ENCODE measurements at places on chromosomes 6 and 20.

DNA sequence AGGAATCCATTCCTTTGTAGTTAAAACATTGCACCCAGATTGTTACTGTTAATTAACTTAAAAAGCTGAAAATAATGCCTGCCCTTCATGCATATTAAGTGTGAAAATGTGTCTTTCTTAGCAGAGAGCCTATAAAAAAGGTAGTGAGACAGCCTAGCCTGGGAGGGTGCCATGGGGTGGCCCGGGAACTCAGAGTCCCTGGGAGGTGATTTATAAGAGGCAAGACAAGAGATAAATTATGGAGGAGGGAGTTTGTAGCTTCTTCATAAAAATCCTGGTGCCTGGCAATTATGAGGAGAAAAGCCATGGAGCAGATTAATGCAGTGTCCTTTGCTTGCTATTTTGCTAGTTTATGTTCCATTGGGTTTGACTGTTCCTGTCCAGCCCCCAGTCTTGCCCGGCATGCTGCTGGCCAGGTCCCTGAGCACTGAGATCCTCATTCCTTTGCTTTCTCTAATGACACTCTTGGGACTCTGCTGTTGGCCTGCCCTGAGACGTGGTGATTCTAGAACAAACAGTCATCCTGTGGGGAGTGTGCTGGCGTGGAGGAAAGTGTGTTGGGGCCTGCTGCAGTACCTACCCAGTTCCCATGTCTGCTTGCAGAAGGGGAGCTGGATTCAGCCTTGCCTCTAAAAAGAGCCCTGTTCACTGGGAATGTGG lies 4.2 kb downstream of the MLN start:
- DNase-seq, result no peak

DNA sequence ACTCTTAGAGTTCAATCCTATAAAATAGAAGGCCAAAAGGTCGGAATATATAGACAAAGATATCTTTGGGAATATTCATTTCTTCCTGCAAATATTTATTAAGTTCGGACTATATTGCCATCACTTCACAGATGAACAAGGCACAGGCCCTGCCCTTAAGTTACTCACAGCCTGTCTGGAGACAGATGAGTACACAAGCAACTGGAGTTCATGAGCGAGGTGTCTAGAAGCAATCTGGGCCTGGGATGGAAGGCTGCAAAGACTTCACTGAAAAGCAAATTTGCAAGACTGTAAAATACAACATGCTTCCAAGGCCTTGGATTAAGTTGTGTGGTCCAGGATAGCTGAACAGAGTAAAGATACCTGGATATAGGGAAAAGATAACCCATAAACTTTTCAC lies 56.7 kb upstream of the CEP85L start:
- no peak for DNase-seq

DNA sequence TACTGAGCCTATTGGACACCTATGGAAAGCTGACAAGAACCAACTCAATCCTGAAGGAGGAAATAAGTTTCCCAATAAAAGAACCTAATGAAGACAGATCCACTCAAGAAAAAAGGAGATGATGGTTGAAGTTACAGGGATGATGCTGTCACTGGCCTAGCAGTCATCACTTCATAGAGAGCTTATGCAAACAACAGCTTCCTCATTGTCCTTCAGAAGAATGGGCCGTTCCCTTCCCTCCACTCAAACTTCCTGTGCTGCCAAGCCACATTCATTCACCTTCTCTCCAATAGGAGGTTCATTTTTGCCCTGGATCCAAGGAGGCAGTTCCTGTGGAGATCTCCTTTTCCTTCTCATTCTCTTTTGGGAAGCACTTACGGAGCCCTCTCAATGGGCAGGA lies 13.8 kb upstream of the PM20D2 start:
- DNase-seq, result no peak

DNA sequence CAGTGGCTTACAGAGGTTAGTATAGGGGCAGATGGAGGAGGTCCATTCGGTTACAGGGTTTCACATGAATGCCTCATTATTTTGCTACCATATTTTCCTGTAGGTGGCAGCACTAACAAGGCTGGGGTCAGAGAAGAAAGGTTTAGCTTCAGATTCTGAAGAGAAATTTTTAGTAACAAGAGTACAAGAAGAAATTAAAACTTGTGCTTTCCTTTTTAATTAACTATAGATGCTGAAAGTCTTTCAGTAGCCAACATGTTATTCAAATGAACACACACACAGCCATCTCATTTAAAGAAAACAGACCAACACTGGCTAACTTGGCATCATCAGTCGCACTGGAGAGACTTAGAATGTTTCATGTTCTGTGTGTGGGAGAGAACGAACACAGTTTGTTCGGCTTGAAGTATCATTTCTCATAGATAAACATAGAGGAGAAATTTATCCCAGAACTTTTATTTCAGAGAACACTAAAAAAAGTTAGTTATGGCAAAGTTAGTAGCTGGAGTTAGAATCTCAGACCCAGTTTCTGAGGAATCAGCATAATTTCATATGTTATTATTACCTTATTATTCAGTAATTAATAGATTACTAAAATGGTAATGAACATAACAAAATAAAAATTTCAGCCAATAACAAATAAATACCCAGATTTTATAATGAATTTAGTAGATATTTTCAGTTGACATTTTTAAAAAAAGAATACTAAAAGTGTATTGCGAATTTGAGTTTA lies 314.0 kb upstream of the RSPO3 start:
- DNase-seq, result no peak

DNA sequence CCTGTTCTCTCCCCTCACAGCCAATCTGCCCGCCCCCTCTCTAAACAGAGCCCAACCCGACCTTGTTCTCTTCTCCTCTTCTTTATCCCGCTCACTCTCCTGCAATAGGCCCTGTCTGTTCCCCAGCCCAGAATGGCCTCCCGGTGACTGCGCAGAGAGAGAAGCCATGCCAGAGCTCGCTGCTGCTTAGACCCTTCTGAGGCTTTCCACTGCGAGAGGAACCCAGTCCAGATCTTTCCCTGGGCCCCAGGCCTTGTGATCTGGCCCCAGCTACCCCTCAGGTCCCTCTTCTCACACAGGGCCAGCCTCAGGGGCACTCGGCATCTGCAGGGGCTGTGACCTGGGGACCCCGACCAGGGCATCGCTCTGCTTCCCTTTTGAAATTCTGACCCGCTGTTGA lies 58.1 kb downstream of the TMEM242 start:
- no peak for DNase-seq

GRCh38 chr6:23448281-23448680 lies 677.7 kb upstream of the NRSN1 start:
- no peak for DNase-seq

DNA sequence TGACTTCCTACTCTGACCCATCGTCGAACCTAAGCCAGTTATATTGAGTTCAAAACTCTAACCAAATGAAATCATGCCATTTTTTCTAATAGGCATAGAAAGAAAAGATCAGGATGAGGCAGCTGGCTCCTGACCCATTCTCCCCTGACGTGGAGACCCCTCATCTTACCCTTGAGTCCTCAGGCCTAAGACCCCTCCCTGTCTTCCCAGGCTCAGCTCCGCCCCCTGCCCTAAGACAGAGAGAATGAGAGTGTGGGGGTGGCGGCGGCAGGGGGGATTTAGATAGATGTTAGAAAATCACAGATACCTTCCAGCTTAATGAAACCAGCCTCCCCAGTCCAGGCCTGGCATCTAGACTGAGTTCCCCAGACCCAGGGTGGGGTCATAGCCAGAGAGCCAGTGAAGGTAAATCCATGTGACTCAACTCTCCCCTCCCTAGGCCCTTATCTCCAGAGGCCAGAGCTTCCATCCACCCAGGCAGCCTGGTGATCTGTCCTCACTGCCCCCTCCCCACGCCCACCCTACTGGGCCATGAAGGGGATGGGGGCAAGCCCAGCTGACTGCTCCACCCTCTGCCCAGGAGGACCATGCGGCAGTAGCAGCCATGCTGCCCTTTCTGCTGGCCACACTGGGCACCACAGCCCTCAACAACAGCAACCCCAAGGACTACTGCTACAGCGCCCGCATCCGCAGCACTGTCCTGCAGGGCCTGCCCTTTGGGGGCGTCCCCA lies 6.8 kb downstream of the TMEM63B start:
- peak; percentile 27 for DNase-seq

DNA sequence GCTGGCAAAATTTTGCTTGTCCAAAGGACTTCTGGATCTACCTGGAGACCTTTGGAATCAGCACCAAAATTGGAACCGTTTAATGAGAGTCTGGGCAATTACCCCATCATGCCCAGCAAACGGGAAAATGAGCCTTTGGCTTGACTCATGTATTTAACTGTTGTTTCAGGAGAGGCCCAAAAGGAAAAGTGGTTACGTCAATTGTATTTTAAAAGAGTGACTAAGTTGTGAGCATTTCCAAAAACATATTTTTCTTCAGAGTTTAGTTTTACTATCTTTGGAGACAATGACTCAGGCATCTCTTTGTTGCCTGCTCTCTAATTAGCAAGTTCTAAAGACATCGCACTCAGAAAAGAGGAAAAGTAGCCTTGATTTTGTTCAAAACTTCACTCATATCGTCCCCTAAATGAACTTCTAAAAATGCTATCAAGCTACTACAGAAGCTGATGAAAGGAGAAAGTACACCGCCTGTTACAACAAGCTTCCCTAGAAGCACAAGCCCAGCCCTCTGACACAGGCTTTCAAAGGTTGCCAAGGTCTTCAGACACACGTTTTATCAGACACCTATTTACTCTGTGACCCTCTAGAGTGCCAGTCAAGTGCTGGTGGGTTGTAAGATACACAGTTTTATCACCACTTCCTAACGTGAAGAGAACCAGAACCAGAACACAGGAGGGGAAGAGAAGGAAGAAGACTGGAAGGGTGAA lies 146.2 kb downstream of the TBX18 start:
- no peak for DNase-seq

GRCh38 chr6:23175391-23175790 lies 606.0 kb downstream of the HDGFL1 start:
- no peak for DNase-seq

GRCh38 chr6:139149383-139149782 lies 14.5 kb downstream of the HECA start:
- DNase-seq, result no peak

- no peak for DNase-seq
Measured at GRCh38 chr6:25777856-25778649, 23.5 kb downstream of the SLC17A4 start.

DNA sequence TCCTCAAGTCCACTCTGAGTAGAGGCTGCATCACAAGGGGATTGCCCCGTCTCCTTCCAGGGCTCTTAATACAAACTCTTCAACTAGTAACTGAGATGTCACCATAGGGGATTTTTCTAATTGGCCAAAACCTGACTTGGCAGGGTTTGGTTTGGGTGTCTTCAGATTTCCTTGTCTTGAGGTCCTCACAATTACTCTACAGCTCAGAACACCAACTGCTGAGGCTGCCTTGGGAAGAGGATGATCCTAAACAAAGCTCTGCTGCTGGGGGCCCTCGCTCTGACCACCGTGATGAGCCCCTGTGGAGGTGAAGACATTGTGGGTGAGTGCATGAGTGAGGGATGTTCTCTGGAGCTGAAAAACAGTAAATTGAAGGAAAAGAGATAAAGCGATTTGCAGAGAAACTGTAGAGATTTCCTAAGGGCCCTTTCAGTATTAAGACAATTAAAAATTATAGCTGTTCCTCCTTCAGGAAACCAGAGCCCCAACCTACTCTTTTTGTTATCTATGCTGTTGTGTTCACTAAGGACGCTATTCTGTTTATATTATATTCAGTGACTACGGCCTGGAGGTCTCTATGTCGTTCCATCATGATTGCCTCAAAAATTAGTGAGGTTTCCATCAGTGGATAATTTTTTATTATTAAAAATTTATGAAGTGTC lies at the start of gene HLA-DQA1:
HLA-DQA1 (plus strand) TSS at position 188 of the 662 bp plus-strand sequence; CDS start at position 241, 53 bp downstream.
- no peak for DNase-seq

- no peak for DNase-seq
Measured at GRCh38 chr6:148298683-148299082, 44.0 kb upstream of the SASH1 start.

DNA sequence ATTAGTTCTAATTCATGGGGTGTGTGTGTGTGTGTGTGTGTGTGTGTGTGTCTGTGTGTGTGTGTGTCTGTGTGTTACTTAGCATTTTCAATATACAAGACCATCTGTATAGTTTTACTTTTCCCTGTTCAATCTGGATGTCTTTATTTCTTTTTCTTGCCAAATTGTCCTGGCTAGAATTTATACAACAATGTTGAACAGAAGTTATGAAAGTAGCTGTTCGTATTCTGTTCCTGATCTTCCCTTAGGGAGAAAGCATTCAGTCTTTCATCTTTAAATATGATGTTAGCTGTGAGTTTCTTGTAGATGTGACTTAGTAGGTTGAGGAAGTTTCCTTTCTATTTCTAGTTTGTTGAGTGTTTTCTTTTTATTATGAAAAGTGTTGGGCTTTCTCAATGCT lies 334.7 kb upstream of the RNF24 start:
- no peak for DNase-seq
